ENCODE measurements at places on chromosomes 5 and 9.

GRCh38 chr9:101652601-101653175 is 57.9 kb upstream of the PPP3R2 start:
- DNase-seq: no peak

- no peak for DNase-seq
Measured at GRCh38 chr9:121990600-121991306, 102.4 kb downstream of the TTLL11 start.

DNA sequence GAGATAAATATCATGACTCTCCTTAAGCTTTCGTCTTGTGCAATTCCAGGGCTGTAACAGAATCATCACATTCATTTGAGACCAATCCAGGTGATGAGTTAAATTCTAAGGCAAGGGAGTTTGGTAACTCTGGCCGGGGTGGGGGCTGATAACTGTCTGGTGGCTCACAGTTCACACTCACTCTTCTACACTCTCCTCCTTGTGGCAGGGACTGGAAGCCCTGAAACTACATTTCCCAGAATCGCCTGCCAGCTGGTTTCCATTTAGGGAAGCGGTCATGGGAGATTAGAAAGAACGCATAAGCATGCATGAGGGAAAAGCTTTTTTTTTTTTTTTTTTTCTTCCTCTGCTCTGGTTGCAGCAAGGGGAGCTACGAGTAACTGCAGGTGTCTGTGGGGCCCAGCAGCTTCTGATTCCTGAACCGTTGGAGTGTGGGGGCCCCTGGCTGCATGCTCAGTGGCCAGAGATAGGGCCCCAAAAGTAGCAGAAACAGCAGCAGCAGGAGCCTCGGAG is 154.8 kb upstream of the TBC1D2 start:
- no peak for DNase-seq

DNA sequence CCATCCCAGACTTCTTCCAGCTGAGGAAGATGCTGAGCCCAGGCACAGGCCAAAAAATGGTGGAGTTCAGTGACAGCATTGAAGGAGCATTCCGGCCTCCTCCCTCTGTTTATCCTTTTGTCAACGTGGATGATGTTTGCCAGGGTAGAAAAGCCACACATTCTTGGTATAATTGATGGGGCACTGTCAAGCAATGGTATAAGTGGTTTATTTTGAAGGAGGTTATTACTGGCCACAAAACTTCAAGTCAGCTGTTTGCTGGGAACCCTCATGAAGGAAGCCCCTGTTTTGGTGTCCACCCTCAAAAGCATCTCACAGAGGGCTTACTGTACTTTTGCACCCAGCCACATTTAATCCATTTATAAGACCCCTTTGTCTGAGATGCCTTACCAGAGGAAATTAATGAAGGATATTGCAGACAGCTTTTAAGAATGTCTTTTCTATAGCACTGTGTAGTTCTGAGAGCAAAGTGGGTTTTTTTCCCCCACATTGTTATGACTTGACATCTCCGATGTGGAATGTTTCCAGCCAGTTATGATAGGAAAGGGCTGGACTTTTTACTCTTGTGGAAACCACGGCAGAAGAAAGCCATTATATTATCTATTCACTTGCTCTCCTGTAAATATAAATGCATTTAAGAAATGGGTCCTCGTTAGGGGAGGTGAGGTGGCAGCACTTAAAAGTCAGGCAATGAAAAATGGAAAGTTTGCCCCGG is 95.5 kb upstream of the SPATA31D4 start:
- DNase-seq: no peak

- no peak for DNase-seq
Measured at GRCh38 chr9:121674952-121675351, 23.5 kb downstream of the DAB2IP start.

DNA sequence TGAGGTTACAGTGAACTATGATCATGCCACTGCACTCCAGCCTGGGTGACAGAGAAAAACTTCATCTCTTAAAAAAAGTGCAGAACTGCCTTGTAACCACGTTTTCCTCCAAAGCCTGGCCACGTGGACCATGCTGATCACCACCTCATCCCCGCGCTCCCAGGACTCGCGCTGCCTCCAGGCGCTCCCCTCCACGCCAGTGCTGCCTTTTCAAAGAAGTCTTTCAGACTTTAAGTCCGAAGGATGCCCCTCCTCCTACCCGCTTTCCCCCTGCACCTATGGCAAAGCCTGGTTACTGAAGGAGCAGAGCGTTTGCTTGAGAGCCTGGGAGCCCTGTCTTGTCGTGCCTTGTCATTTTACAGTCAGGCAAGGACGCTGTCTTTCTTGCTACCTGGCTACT is 43.8 kb downstream of the HABP4 start:
- DNase-seq: no peak

- no peak for DNase-seq
Measured at GRCh38 chr9:36325081-36325828, 67.0 kb upstream of the GNE start.

DNA sequence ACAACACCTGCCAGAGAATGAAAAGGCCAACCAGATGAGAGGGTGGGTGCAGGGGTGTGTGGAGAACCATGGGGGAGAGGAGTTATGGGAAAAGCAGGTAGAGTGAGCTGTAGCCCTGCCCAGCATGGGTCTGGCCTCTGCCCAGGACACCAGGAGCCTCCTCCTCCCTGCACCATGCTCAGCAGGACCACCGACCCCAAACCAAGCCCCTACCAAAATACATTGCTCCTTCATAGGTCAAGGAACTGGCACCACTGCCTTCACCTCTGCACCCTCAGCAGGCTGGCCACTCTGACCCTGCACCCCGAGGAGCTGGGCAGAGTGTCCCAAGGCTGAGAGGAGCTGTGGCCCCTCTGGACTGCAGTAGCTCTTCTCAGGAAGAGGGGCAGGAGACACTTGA is 102.0 kb downstream of the NSG2 start:
- DNase-seq: no peak

- DNase-seq: no peak
Measured at GRCh38 chr9:2367970-2368369, 253.6 kb upstream of the VLDLR start.
